ENCODE measurements at places on chromosomes 11 and 22.

GRCh38 chr11:95248666-95249467 lies 17.9 kb upstream of the SESN3 start:
- DNase-seq: no peak

DNA sequence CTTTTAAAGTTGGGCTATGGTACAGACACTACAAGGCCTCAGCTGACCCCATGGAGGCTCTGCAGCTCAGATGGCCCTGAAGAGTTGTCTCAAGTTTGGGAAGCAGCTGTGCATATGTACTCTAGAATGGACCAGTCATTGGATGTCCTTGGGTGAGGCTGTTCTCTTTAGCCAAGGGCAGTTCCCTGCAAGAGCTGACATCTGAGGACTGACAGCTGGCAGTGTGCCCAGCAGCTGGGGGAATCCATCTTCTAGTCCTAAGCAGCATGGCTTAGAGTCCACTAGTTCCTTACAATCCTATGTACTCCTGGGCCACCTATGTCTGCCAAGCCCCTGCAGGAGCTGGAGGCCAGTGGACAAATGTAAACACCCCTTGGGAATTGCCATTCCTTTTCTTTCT lies 76.5 kb downstream of the C11orf91 start:
- no peak for DNase-seq

- no peak for DNase-seq
Observed at GRCh38 chr11:77037057-77037456, 2.9 kb downstream of the B3GNT6 start.

DNA sequence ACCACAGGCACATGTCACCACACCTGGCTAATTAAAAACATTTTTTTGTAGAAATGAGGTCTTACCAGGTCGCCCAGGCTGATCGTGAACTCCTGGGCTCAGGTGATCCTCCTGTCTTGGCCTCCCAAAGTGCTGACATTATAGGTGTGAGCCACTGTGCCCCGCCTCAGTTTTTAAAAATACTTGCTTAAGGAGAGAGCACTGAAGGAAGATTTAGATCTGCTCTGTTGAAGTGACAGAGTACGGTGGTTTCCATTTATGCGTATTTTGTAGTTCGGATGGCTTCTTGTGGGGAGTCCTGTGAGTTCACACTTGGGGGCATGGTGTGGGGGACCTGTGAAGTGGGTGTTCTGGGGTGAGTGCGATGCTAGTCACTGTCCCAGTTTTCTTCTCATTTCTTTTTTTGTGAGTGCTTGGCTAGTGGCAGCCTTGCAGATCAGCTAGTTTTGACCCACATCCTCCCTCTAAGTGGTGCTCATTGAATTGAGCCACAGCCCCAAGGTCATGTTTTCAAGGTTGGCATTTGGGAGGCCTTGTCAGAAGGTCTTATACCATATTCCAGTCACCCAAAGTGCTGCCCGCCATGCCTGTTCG lies 31.5 kb downstream of the PTPRJ start:
- DNase-seq: no peak

DNA sequence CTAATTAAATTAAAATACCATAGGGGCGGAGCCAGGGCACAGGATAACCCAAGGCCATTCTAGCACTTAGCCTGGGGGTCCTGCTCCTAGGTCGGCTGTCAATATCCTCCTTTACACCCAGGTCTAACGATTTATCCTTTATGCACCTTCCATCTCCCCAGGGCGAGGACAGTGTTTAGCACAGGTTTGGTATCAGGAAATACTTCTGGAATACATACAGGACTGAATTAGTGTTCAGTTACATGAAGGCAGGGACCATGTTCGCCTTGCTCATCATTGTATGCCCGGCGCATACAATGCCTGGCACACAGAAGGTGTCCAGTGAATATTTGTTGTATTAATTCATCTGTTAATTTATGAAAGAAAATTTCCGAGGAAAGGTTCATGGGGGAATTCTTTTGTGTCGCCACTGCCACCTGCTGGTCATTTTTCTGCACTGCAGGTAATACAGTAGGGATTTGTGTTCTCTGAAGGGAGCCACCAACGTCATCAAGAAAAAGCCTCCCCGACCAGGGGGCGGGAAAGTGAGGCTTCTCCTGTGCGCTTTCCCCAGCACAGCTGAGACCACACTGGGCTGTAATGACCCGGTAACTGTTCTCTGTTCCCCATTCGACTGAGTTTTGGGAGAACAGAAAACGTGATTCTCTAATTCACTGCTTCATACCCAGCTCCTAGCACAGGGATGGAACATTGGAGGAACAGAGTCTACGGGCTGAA lies 68.7 kb upstream of the ASPHD2 start:
- DNase-seq: peak; percentile 46

DNA sequence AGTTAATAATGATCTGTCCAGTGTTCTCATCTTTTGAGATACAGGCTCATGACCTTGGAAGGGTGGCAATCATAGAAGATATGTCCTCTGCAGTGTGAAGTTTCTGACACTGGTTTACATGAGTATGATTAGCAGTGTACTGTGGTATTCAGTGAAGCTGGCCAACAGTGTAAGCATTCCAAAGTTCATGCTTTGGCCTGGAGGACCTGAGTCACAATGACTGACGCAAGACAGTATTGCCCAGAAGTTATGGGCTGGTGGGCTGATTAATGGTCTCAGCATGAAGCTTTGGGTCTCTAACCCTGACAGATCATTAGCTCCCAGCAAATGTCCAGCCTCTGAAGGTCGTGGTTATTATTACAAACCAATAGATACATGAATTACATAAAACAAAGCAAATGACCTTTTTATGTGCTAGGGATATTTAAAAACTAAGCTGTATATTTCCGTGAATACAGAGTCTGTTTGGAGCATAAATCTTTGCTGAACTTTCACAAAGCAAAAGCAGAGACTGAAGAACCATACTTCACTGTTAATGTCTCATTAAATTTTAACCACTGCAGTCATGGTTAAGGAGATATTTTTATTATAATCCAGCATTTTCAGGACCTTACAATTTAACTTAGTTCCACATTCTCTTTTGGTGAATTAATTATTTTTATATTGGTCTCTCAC lies 28.3 kb upstream of the USP47 start:
- no peak for DNase-seq

Measured in SW 1271 (cell line).